PC-3 (cell line): ENCODE measurements at places on chromosomes 4 and X. TPM values are rescaled to one million over a fixed set of nuclear protein-coding genes. Genes with fewer than 3 reads are reported as not detected.

GRCh38 chrX:38656350-38656915, 95.1 kb downstream of the TSPAN7 start:
- no peak overlapping the region for H3K4me3 ChIP-seq
- H3K4me1 ChIP-seq: no peaks in the 10 kb centered on the region
- peaks cover 12% of the 10 kb centered on the region; the same call in 1 of the 2 replicates for H3K27me3 ChIP-seq
- H3K27ac ChIP-seq: no peak overlapping the region
- no peaks in the 10 kb centered on the region for H3K36me3 ChIP-seq

GRCh38 chr4:186719925-186720694, 3.5 kb downstream of the FAT1 start:
- no peak overlapping the region for H3K27ac ChIP-seq
- peaks cover 8% of the 10 kb centered on the region; the same call in 1 of the 2 replicates for H3K36me3 ChIP-seq
- no peaks in the 10 kb centered on the region; the same call in 1 of the 2 replicates for H3K4me1 ChIP-seq
- peak; percentile 50 for DNase-seq
- H3K4me3 ChIP-seq: no peak overlapping the region

DNA sequence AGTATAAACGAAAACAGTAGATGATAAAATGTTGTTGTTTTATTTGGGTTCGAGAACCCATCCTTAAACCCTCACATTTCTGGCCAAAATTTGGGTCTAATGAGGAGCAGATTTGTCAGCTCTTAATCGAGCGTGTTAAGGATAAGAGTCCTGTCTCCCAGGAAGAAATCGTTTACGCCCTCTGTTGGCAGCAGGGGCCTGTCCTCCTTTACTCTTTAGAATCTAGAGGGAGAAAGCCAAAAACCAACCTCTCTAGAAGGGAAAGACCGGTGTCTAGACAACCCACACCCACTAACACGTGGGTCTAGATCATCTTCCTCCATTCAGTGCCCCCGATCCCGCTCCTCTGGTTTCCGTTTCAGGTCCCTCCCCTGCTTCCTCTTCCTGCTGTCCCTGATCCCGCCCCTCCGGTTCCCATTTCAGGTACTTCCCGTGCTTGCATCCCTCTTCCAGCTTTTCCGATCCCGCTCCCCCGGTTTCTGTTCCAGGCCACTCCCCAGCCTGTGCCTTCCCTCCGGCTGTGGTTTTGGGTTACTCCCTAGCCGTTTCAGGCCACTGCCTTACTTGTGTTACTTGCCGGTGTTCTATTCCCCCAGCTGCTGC, 339.1 kb downstream of the PAPSS1 start:
- no peak overlapping the region for H3K4me3 ChIP-seq
- DNase-seq: no peak
- H3K27ac ChIP-seq: no peak overlapping the region
- no peaks in the 10 kb centered on the region for H3K27me3 ChIP-seq

Gene NUP62CL
- total RNA-seq: 4.8 and 9.9 TPM in 2 replicates

DNA sequence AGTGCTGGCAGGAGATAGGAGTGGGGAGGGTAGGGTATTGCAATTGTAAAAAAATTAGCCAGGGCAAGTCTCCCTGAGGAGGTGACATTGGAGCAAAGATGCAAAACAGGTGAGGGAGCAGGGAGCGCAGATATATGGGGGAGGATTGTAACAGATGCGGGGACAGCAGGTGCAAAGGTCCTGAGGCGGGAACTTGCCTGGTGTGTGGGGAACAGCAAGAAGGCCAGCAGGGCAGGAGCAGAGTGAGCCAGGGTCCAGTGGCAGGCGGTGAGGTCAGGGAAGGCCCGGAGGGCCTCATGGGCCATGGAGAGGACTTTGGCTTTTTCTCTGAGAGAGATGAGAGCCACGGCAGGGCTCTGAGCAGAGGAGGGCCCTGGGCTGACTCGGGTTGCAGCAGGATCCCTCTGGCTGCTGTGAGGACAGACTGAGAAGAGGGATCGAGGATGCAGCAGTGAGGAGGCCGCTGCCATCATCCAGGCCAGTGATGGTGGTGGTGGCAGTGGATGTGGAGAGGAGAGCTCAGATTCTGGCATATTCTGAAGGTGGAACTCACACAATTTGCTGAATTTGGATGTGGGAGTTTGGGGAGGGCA, 6.2 kb downstream of the PORCN start:
- H3K27ac ChIP-seq: no peak overlapping the region
- DNase-seq: no peak
- H3K4me1 ChIP-seq: 0 out of 2 replicates have a peak, but pooled peaks cover 1% of the 10 kb centered on the region
- no peak overlapping the region for H3K4me3 ChIP-seq
- H3K36me3 ChIP-seq: no peaks in the 10 kb centered on the region
- H3K27me3 ChIP-seq: no peaks in the 10 kb centered on the region

- H3K27ac ChIP-seq: no peak overlapping the region
- peaks cover 22% of the 10 kb centered on the region for H3K27me3 ChIP-seq
- no peaks in the 10 kb centered on the region for H3K4me1 ChIP-seq
- DNase-seq: no peak
- no peaks in the 10 kb centered on the region for H3K36me3 ChIP-seq
These were observed 229.5 kb downstream of the STK32B start for GRCh38 chr4:5280828-5281227.
